Pancreas (tissue), 10 donors: ENCODE measurements at places on chromosomes 7 and 10.

DNA sequence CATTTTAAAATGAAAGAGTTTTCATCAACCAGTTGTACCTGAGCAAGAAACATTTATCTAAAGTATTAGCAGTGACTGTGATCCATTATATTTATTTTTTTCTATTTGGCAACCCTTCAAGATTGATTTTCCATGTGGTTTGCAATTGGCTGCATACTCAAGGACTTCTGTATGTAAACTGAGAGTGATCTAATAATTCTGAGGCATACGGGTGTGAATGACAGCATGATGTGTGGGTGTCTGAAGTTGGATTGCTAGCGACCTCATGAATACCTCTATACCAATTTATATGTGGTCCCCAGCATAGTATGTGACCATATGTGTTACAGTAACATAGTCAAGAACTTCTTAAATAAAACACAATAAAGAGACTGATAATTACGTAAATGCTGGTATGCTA lies 8.2 kb upstream of the MPP7 start:
- DNase-seq, result no peak

GRCh38 chr10:131697476-131698128 lies 203.2 kb upstream of the PPP2R2D start:
- DNase-seq, result no peak

DNA sequence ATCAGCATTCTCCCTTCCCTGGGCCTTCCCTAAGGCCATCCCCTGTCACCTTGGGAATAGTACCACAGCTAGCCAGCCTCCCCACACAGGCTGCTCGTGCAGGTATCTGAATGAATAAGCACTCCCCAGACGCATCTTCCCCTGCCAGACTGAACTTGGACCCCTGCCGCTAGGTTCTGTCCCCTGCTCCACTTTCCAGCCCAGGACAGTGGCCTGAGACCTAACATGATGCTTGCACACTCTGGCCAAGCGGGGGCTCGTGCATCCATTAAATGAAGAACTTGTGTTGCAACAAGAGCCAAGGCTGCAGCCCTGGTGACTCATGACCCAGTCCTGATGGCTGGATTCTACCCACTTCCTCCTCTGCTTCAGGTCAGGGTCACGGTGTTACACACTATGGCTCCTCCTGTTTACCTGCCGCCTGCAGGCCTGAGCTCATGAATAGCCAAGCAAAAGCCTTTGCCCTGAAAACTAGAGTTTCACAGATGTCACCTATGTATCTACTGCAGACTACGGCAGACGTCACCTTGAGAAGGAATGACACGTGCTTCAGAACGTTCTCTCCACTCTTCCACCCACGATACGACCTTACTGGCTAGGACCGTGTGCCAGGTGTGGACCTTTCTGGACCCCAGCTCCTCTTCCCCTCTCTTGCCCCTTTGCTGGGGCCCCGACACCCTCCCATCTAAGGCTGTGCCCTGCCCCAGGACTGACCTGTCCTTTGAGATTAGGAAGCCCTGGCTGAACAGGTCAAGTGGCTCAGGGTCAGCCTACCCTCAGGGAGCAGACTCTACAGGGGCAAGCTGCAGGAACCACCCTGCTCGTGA lies 6.5 kb downstream of the ASB13 start:
- peak; percentile 33 for DNase-seq

GRCh38 chr7:137873524-137873923 lies 26.8 kb upstream of the DGKI start:
- no peak for DNase-seq

- DNase-seq, result no peak
Measured at GRCh38 chr10:58839771-58840170, 327.1 kb downstream of the BICC1 start.

DNA sequence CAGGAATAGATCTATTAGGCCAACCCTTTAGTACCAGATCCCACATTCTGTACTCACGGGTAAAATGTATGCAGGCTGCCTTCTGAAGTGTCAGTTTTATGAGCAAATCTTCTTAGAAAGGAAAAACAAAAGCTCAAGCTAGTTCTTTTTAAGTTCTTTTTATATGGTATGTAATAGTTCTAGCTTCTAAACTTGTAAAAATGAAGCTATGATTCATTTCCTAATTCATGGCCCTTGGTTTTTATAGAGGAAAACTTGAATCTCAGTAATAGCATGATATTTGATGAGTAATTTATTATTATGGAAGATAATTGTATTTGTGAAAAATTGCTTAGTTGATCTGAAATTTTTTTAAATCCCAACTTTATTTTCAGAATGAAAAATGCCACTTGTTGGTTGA lies 54.3 kb downstream of the SLK start:
- no peak for DNase-seq

GRCh38 chr7:44065431-44066110 lies at the start of gene PGAM2:
Gene PGAM2, minus strand, starts transcription at chr7:44065567. Its CDS starts 38 bp downstream, at chr7:44065529.
- no peak for DNase-seq

- DNase-seq, result no peak
Measured at GRCh38 chr7:69564454-69565417, 33.5 kb upstream of the AUTS2 start.

DNA sequence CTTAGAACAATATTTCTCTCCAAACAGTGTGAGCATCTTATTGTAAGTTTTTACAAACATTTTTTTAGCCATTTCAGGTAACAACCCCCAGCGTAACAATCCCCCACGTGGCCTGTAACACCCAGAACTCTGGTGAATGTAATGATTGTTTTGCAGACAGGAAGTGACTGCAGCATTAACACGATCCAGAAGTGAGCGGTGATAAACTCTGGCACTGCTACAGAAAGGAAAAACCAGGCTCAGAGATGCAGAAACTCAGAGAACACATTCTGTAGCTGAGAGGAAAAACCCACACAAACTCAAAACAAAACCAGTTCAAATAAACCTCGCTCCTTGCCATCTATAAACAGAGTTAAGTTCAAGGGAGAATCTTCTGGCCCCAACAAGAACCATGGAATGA lies 285.7 kb downstream of the FGFR2 start:
- DNase-seq, result no peak

DNA sequence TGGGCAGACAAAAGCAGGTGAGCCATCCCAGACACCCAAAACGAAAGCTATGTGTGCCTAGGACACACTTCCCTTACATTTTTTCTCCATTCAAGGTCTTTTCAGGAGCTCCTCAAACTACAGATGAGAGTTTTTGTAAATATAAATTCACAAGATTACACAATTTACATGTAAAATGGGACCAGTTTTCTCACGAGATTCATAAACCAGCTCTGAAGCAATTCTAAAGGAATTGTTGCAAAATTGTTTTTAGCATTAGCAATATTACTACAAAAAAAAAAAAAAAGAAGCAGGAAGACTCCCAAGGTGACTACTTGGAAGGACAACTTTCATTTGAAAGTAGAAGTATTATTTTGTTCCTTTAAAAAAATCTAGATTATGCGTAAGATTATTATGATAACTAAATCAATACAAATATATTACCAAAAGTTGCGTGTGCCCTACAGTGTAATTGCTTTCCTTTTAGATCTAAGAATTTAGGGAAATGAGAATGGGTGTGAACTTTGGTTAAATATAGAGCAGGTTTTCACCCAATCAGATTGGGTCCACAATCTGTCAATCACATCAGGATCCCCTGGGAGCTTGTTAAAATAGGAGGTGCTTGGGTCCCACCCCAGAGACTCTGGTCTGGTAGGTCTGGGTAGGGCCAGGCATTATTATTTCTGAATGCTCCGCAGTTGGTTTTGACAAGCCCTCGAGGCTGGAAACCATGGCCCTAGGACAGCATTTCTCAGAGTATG lies 72.2 kb downstream of the TBXAS1 start:
- DNase-seq, result no peak

DNA sequence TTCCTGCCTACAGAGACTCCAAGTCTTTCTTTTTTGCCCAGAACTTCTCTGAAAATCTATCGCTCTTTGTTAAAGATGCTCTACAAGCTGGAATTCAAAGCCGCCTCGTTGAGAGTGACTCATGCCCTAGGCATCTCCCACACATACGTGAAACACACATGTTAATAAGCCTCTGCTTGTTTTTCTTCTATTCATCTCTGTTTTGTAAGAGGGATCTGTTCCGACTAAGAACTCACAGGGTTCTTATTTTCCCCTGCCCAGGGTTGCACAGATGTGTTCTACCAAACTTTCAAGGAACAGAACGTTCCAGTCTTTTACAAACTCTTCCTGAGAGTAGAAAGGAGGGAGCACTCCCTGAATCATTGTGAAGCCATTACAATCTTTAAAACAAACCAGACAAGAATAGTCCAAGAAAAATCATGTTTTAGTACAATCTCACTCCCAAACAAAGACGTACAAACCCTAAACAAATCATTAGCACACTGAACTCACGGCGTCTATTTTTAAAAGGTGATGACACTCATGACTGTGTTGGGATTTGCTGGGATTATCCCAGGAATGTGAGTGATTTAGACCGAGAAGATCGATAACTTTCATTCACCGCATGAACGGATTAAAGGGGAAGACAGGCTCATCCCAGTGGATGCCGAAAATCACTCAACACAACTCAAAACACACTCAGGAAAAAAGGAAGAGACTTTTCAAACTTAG lies 55.3 kb upstream of the INPP5A start:
- no peak for DNase-seq

- DNase-seq, result peak; percentile 74
Measured at GRCh38 chr7:135335628-135336139, 102.0 kb downstream of the STRA8 start.

DNA sequence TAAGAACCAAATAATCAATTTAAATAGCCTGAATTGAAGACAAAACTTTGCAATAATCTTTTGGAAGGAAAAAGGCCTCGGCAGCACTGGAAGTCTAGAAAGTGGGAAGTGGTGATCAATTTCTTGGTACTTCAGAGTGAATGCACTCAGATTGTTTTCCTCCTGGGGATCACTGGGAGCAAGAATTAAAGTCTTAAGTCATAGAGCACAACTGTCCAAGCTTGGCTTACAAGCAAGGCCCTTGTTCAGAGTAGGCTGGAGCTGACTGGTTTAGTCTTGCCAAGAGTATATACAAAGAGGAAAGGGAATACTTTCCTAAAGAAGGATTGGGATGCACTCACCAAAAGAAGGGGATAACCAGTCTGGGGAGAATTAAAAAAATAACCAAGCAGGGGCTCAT lies 637.1 kb downstream of the CCSER2 start:
- DNase-seq, result no peak

DNA sequence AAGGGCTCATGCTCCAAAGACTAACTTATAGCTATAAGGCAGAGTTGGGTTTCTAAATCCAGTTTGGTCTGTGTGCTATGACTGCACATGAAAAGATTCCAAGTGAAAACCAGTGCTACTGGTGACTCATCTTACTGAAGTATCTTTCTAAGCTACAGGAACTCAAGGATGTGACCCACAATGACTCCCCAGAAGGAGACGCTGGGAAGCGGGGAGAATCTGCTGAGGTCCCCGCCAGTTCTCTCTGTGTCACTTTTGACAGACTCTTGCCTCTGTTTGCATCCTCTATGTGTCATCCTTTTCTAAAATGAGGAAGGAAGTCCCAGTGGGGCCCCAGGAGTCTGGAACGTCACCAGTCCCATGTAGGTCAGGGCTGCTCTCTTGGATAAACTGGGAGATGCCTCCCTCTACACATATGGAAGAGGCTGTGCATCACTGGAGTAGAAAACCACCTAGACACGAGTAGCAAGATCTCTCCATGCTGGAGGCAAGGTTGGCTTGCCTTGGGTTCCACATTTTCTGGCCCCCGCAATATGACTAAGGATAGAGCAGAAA lies 28.8 kb upstream of the GPR26 start:
- DNase-seq, result no peak

- DNase-seq, result no peak
Measured at GRCh38 chr10:62856021-62856420, 39.9 kb upstream of the EGR2 start.

- no peak for DNase-seq
Measured at GRCh38 chr7:82655965-82656364, 212.4 kb upstream of the CACNA2D1 start.

GRCh38 chr10:63683223-63683622 lies 162.0 kb downstream of the REEP3 start:
- DNase-seq, result no peak

DNA sequence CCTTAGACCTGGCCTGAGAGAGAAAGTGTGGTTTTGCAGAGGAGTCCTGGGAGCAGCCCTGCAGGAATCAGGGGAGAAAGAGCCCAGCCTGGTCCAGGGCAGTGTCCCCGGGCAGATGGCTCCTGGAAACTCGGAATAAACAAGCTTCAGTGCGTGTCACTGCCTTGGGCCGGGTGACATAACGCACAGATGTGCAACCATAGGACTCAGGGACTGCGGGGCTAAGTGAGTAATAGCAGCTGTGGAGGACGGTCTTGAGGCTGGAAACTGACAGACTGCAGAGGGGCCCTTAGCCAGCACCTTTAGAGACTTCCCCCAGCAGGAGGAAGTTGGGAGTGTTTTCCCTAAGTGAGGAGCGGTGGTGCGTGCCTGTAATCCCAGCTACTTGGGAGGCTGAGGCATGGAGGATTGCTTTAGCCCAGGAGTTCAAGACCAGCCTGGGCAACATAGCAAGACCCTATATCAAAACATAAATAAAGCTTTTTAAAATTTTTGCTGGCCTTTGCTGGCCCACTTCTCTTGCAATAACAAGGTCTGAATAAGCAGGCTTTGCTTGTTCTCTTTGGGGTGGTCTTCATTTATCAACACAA lies 5.3 kb upstream of the CLIP2 start:
- no peak for DNase-seq

DNA sequence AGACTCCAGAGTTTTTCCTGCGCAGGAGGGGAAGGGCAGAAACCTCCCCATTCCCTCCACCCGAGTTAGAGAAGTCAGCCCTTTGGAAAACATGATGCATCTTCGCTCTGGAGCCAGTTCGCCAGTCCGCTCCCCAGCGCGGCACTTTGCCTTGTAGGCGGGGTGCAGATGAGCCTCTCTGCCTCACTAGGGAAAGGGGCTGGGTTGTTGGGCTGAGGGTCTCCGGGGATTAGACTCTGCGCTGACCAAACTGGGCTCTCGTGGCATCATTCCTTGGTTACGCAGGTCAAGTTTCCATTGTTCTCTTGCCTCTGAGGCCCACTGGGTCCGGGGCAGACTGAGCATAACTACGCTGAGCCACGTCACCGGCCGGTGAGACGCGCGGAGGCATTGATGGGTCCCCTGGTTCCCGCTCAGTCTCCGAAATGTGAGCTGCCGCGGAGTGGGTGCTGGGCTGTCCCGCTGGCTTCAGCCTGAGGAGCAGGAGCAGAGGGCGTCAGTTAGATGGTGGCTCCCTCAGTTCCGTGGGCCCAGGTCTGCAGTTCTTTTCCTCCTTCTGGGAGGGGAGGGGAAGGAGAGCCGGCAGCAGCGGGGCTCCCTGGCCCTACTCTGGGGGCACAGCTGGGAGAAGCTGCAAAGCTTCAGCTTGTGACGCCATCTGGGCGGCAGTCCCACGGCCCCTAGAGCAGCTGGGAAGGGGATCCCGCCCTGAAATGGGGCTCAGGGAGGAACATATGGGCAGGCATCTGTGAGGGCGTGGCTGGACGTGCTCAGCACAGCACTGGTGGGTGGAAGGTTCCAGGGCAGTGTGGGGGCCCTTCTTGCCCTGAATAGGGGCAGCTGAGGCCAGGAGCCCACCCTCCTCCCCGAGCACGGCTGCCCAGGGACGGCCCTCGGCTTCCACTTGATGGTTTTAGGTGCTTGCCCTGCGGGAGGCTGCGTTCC lies 121.3 kb upstream of the BTBD16 start:
- DNase-seq, result no peak
